ENCODE measurements at places on chromosomes 12 and 14.

DNA sequence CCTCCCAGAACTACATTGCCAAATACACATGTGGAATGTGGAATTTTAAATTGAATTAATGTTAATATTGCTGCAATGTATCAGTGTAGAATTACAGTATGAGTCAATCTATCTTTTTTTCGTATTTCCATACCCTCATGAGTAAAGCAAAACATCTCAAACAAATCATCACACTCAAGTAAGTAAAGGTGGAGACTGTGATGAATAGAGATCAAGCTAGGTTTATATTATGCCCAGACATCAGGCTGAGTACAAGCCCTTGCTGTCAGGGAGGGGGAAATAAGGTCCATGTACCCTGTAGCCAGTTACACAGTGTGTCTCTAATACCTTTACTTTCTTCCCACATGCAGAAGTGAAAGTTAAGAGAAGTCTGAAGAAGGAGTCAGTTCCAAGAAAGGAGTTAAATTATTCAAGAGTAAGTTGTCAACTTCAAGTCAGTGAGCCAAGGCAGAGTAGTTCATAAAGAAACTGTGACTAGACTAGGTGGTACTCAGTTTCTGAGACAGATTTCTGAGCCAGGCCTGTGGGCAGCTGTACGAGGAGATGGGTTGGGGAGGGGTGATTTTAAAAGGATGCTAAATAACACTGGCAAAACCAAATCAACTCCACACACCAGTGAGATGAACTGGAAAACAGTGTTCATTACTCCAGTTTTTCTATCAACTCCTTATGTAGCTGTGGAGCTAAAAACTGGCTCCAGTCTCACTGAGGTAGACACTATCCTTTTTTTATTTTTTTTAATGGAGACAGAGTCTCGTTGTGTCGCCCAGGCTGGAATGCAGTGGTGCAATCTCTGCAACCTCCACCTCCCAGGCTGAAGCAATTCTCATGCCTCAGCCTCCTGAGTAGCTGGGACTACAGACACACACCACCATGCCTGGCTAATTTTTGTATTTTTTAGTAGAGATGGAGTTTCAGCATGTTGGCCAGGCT lies 23.8 kb upstream of the STK38L start:
- DNase-seq, result no peak

DNA sequence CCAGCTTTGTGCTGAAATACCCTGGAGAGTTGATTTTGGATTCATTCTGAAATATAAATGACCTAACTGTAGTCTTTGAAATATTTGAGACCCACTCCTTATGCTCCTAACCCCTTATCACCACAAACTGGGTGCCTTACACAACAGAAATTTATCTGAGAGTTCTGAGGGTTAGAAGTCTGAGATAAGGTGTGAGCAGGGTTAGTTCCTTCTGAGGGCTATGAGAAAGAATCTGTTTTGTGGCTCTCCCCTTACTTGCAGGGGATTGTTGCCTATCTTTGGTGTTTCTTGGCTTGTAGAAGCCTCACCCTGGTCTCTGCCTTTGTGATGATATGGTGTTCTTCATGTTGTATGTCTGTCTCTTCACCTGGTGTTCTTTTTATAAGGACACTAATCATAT lies 91.7 kb downstream of the DERA start:
- no peak for DNase-seq

GRCh38 chr14:91281346-91281745 lies 36.8 kb upstream of the GPR68 start:
- DNase-seq, result no peak

- DNase-seq, result no peak
These were observed 2.9 kb downstream of the OXA1L start for GRCh38 chr14:22769369-22769768.

All from NCI-H460 (cell line).